ENCODE measurements at places on chromosomes 3 and 15.

- no peak for DNase-seq
These were observed 86.4 kb upstream of the SEC13 start for GRCh38 chr3:10407361-10407760.

GRCh38 chr3:188068342-188068741 is 85.6 kb upstream of the LPP start:
- DNase-seq, result no peak

- DNase-seq, result no peak
These were observed 39.8 kb downstream of the SST start for GRCh38 chr3:187630404-187630803.

DNA sequence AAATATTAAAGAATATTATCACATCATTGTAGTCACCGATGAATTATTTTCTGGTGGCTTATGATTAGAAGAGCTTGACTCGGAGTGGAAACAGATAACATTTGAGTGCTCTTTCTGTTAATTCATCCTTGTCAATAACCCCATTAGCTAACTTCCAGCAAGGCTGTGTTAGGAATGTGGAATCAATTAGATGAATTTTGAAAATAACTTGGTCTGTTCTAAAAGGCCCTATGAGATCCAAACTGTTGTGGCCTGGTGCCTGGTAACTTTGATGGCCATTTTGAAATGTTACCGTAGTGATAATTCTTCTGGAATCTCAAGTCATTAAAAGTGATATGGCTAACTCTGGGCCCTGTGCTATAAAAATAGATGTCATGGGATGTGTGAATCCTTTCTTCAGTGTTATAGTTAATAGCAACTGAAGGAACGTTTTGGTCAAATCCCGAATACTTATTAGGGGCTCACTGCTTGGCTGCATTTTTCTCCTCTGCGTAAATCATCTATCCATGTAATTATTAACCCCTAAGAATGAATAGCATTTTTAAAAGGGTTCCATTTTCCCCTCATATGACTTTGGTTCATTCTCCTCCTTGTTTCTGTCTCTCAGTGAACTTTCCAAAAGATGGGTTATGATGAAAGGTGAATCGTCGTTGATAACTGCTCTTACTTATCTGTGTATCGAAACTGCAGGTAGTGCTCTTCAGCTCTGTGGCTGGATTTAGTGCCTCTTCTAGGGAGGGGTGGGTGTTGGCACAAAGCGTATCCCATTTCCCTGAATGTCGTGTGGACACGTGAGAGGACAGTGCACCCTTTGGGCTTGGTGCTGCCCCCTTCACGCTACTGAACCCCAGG is 82.7 kb downstream of the IGF1R start:
- no peak for DNase-seq

GRCh38 chr3:105415951-105416350 is 49.2 kb downstream of the ALCAM start:
- DNase-seq, result no peak
